ENCODE measurements at places on chromosomes 7 and 10. TPM values are rescaled to one million over a fixed set of nuclear protein-coding genes. Genes with fewer than 3 reads are reported as not detected.

The FZD1 gene
- 27.0 TPM for total RNA-seq

The ANKRD30A gene
- total RNA-seq, result not detected

The GRM3 gene
- not detected for total RNA-seq

The CYP3A4 gene
- total RNA-seq, result 0.43 TPM

The CALML3 gene
- total RNA-seq, result not detected

The LHFPL3 gene
- not detected for total RNA-seq

The OR2AE1 gene
- not detected for total RNA-seq

The NODAL gene
- total RNA-seq, result not detected

The GAD2 gene
- total RNA-seq, result not detected

The ASIC3 gene
- total RNA-seq, result 1.2 TPM

The WDFY4 gene
- total RNA-seq, result 2.0 TPM

The ZNF736 gene
- total RNA-seq, result 1.7 TPM

The CPA2 gene
- not detected for total RNA-seq

The SPDYE5 gene
- total RNA-seq, result not detected

The AZGP1 gene
- total RNA-seq, result 11.3 TPM

The DNTT gene
- not detected for total RNA-seq

The MALRD1 gene
- 1.3 TPM for total RNA-seq

The INMT gene
- 88.9 TPM for total RNA-seq
